Stimulated activated naive CD4-positive, alpha-beta T cell (primary cell): ENCODE measurements at places on chromosomes 2 and 18.

GRCh38 chr2:146251328-146251727 is 1593.5 kb upstream of the ACVR2A start:
- DNase-seq = no peak

GRCh38 chr2:42602218-42602875 is 33.9 kb downstream of the MTA3 start:
- DNase-seq = no peak

DNA sequence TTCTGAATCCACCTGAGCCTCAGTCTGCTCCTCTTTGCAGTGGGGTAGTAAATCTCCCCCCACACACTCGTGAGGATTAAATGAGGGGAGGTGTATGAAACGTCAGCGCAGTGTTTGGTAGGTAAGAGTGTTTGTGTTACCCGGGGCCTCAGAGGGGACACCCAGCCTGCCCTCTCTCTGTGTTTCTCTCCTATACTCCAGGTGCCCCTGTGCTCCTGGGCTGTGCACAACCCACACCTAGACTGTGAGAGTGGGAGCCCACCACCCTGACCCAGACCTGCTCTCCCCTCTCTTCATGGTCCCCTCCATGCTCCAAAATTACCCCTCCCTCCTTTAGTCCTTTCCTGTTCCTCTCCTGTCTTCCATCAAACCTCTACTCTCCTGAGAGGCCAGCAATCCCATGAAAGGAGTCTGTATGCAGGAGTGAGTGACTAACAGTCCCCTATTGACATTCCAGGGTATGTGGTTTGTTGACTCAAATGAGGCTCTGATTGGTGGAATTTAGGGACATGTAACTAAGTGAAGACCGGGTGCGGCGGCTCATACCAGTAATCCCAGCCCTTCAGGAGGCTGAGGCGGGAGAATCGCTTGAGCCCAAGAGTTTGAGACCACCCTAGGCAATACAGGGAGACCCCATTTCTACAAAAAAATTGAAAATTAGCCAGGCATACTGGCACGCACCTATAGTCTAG is 10.4 kb downstream of the CIB4 start:
- DNase-seq = no peak

DNA sequence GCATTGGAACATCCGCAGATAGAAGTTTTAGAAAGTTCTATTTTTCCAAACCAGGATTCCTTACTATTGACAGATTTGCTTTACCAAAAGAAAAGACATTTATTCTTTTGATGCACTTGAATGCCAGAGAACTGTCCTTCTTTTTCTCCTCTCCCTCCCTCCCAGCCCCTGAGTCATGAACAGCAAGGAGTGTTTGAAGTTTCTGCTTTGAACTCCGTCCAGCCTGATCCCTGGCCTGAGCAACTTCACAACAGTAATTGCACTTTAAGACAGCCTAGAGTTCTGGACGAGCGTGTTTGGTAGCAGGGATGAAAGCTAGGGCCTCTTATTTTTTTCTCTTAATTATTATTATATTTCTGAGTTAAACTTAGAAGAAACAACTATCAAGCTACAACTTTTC is 33.6 kb downstream of the APCDD1 start:
- no peak for DNase-seq

GRCh38 chr2:199336546-199336945 is 121.2 kb downstream of the SATB2 start:
- DNase-seq = no peak

DNA sequence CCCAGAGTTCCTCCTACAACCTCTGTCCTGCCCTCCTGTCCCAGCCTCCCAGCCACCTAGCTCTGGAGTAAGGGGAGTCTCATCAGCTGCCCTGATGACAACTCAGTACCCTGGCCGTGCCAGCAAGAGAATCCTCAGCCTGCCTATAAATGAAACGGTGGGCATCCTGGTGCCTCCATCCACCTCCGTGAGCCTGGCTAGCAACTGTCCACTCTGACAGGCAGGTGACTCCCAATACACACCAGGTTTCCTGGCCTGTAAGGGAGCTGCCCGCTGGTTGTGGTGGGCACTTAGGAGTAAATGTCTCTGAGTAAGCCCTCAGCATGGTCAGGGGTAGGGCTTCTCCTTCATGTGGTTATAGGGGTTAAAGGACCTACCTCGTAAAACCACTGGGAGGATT is 81.5 kb downstream of the XDH start:
- DNase-seq = no peak

GRCh38 chr2:174573621-174574081 is 24.0 kb downstream of the WIPF1 start:
- peak; percentile 37 for DNase-seq

GRCh38 chr2:128314348-128315121 is 4.1 kb downstream of the HS6ST1 start:
- no peak for DNase-seq

DNA sequence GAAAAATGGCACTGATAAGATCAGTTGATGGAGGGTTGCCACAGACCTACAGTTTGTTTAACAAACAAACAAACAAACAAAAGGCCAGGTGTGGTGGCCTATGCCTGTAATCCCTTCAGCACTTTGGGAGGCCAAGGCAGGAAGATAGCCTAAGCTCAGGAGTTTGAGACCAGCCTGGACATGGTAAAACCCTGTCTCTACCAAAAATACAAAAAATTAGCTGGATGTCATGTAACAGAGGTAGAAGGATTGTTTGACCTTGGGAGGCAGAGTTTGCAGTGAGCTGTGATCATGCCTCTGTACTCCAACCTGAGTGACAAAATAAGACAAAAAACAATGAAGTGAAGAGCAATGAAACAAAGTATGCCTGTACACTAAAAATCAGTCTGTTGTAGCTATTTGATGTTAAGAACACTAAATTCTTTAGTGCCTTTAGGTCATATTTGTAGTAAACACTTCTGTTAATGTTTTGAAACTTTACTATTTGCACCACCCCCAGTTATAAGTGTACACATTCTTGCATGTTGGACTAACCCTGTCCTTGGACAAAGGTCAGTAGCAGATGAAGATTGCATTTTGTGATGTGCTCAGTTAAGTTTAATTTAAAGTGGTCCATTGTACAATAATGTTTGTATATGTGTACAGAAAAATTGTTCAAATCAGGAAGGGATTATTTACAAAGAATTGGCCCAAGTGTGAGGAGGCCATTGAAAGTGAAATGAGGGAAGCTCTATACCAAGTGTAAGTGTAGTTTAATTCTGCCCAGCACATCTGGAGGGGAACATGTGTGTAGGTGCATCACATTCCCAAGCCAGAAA is 73.9 kb downstream of the KYNU start:
- no peak for DNase-seq

- DNase-seq = no peak
Observed at GRCh38 chr18:62018759-62019041, 125.9 kb upstream of the RNF152 start.

DNA sequence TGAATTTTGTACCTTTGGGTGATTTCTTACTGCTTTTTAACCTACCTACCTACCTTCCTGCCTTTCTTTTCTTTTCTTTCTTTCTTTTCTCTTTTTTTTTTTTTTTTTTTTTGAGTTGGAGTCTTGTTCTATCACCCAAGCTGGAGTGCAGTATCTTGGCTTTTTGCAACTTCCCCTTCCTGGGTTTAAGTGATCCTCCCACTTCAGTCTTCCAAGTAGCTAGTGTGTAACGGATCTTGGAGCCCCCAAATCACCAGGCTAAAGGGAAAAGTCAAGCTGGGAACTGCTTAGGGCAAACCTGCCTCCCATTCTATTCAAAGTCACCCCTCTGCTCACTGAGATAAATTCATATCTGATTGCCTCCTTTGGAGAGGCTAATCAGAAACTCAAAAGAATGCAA is 61.3 kb downstream of the DDX18 start:
- DNase-seq = no peak

- DNase-seq = peak; percentile 13
Observed at GRCh38 chr2:40554665-40555294, 102.9 kb upstream of the SLC8A1 start.

DNA sequence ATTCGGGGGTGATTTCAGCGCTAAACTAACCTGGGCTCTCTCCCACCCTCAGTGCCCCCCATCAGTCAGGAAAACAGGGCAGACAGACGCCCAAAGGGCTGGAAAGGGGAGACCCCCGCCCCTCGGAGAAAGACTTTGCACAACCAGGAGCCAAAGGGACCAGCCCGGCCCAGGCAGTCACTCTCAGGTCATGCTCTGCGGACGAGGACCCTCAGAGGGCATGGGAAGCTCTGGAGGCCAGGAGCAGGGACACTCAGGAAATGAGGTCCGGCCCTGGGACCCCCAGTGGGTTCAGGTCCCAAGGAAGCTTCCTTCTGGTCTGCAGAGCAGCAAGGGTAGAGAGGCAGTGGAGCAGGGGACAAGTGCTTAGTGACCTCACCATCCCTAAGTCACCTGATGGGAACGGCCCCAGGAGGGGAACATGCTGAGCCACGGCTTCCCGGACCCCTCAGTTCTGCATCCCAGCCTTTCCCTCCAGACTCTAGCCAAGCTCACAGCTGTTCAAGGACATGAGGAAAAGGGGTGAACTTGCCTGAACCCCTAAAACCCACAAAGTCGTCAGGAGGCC is 88.0 kb upstream of the GPC1 start:
- no peak for DNase-seq

GRCh38 chr18:73458186-73458964 is 590.6 kb upstream of the NETO1 start:
- DNase-seq = no peak

DNA sequence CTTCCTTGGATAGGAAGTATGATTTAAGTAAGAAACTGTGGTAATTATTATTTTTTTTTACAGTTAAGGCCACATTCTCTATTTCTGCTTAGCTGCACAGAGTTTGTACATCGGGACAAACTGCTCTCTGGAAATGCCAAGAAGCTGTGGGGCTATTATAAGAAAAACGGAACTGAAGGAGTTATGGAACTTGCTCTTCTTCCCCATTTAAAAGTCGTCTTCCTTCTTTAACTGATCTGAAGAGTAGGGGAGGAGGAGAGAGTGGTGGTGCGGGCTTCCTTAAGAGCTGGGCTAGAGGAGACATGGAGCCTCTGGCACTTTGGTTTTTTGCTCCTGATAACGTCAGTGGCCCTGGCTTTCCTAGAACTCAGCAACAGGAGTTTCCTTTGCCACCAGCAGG is 54.4 kb downstream of the RAB31 start:
- DNase-seq = no peak

DNA sequence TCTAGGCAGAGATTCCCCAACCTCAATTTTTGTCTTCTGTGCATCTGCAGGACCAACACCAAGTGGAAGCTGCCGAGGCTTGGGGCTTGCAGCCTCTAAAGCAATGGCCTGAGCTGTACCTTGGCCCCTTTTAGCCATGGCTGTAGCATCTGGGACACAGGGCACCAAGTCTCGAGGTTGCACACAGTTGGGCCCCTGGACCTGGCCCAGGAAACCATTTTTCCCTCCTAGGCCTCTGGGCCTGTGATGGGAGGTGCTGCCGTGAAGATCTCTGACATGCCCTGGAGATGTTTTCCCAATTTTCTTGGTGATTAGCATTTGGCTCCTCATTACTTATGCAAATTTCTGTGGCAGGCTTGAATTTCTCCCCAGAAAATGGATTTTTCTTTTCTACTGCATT is 105.7 kb upstream of the LDAH start:
- no peak for DNase-seq

- no peak for DNase-seq
Observed at GRCh38 chr2:232892221-232892620, 22.2 kb downstream of the SNORC start.

DNA sequence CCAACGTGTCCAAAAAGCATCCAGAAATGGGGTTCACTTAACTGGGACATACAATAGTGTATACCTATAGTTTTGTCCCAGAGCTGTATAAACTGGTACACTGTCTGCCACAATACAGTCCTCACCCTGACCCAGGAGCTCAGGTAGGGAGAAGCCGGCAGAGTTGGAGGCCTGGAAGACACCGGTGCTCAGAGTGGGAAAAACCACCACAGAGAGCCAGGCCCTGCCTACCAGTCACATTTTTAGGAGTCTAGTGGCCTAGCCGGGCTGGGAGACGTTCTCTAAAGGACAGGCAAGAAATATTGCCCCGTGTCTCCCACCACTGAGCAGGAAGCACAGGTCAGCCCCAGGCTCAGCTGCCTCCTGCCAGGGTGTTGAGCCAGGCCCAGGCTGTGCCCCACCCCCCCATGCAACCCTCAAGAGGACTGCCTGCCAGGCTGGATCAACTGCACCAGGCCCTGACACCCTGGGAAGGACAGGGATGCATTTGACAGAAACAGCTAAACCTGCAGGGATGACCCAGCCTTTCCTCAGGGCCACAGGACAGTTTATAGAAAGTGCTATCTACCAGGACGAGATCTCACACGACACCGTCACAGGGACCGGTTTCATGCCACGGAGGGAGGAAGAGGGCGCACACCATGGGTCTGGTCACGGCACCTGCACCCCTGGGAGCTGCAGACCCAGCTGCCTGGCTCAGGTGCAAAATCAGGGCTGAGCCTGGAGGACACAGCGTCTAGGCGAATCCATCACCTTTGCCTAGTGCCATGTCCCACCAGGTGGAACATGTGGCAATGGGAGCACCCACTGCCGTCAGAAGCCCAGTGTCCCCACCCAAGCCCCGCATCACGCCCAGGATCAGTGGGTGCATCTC is 89.9 kb downstream of the TMEM18 start:
- no peak for DNase-seq

DNA sequence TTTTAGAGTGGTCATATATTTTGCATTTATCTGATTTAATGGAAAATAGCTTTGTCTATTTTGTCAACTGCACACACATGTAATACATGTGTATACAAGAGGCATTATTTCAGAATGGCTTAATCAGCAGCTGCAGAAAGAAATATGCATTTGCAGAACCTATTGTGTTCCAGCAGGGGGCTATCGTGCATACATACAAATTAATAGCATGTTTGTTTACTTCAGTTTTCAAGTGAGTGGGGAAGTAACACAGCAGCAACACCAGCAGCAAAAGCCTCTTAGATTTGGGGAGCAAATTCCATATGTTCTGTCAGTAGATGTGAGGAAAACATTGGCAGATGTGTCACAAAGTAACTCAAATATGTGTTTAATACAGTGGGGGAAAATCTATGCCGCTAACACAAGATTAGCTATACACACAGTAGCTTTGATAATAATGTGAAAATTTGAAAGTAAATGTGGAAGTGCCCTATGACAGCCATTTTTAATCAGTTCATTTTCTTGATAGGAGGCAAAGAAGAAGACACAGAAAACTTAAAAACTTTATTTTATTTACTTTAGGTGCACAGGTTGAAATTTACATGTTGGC is 218.1 kb downstream of the WDR7 start:
- DNase-seq = no peak
